ENCODE measurements at places on chromosomes 7 and 10.

- DNase-seq, result no peak
Measured at GRCh38 chr7:81624650-81625631, 144.9 kb downstream of the HGF start.

GRCh38 chr10:9508606-9509005 is 1454.1 kb downstream of the GATA3 start:
- no peak for DNase-seq

DNA sequence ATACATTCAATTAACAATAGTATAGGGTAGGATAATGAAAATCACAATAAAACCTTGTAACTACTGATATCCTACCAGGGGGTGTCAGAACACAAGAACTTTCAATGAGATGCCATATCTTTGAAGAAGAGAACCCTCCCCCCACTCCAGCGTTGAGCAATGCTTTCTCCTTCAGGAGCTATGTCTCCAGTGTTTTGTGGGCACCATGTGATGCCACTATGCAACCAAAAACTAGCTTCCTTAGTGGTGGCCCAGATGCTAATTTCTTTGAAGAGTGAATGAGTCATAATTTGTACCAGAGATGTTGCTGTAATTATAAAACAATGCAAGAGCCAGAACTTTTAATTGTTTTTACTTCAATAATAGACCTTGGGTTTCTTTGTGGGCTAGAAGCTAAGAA is 76.0 kb upstream of the ADO start:
- DNase-seq, result no peak

- no peak for DNase-seq
Measured at GRCh38 chr10:79003183-79004100, 65.3 kb upstream of the ZMIZ1 start.

- DNase-seq, result no peak
Measured at GRCh38 chr7:157248659-157249058, 88.1 kb upstream of the DNAJB6 start.

- DNase-seq, result no peak
Measured at GRCh38 chr7:44956157-44956766, 22.6 kb downstream of the MYO1G start.

- no peak for DNase-seq
Measured at GRCh38 chr7:64099656-64100531, 54.7 kb downstream of the ZNF727 start.

DNA sequence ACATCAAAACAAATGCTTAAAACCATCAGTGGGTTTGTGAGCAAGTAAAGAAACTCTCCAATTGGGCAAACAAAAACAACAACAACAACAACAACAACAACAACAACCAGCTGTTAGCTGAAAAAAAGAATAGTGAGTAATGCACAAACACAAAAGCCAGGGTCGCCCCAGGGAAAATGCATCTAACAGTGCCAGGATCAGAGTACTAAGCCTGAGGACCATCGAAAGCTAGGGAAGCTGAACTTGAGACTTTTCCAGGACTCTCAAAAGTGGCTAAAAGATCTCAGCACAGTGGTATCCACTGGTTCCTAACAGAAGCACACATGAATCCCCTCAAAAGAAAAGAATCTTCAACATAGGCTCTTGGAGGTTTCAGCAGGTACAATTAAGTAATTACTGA is 83.3 kb downstream of the CPXM2 start:
- DNase-seq, result no peak

GRCh38 chr7:98119256-98119918 is 12.7 kb downstream of the LMTK2 start:
- DNase-seq, result no peak

DNA sequence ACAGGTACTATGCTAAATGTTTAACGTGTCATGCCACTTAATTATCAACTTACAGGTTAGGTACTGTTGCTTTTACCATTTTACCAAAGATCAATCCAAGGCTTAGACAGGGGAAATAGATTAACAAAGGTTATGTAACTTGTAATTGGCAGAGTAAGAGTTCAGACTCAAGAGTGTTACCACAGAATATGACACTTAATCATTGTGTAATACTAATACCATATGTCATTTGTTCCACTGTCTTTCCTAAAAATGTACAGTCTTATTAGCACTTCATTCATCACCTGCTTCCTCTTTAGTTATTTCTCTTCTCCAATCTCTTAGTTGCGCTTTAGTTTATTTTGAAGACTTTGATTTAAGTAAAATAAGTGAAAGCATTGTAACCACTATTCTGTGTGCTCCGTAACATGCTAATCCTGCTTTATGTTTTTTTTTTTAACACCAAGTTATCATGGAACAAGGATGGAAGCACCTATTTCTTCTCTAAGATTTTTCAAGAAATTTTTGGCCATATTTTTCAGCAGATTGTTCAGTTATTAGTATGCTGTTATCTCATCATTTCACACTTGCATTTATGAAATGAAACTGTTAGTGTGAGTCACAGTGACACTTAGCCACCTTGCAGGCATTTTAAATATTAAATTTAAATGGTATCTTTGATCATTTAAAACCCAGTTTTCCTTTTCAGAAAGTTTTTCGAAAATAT is 197.3 kb downstream of the PHF14 start:
- no peak for DNase-seq

GRCh38 chr7:158508802-158509385 is 78.7 kb downstream of the PTPRN2 start:
- DNase-seq, result no peak

DNA sequence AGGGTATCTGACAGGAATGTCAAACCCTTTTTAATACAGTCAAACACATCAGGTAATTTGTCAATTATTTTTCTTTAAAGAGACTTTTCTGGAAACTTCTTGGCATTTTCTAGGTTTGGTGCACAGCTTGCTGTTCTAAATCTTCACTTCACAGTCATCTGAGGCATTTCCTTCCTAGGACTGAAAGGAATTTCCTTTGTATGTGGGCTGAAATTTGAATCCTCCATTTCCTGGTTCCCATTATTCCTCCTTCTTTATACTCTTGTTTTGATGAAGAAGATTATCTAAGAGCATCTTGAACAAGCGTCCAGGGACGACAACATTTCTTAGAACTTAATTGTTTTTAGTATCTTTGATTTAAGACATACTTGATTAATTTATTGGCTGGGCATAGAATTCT is 24.9 kb downstream of the CALD1 start:
- DNase-seq, result no peak

- no peak for DNase-seq
Measured at GRCh38 chr10:102744374-102745051, 765 bp downstream of the WBP1L start.

- DNase-seq, result no peak
Measured at GRCh38 chr7:134885967-134886352, 100.3 kb upstream of the AGBL3 start.

- no peak for DNase-seq
Measured at GRCh38 chr10:5658871-5659618, 7.3 kb downstream of the ASB13 start.

GRCh38 chr7:2228921-2229320 is 3.8 kb downstream of the MAD1L1 start:
- DNase-seq, result no peak

DNA sequence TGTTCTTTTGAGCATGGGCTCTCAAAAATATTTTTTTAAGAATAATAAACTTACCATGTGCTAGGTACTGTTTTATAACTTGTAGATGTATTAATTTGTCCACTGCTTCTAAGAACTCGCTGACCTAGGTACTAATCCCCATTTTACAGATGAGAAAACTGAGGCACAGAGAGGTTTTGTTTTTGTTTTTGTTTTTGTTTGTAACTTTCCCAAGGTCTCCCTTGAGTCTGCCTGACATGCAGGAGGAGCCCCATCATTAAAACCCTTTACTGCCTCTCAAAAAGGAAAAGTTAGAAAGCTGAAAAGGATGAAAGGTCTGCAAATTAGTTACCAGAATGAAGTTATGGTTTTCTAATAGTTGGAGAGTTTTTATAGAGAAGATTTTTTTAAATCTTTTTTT is 38.5 kb upstream of the AGBL3 start:
- DNase-seq, result no peak

DNA sequence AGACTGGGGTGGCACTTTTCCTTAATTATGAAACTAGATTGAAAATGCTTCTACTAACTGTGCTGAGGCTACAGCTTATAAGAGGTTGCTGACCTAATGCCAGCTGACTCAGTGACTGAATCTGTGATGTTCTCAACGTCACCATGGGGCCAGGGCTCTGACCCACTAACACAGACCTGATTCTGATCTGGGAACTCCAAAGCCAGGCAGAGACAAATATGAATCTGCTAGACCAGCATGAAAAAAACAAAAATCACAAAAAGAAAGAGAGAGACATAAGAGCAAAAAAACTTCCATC is 16.1 kb downstream of the USP6NL start:
- DNase-seq, result no peak

DNA sequence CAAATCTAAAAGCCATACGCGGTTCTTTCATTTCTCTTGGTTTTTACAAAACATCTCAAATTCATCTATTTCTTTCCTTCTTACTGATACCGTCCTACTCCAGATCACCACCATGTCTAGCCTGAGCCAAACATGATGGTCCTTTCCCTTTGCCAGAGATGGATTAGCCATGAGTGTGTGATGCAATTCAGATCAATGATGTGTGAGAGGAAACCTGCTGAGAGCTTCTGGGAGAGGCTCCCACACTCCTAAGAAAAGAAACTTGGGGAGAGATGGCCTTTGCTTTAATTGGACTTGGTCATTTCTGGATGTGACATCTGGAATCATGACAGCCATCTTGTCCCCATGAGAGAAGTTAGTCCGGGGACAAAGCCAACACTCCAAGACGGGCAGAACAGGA is 367.2 kb downstream of the FGFR2 start:
- DNase-seq, result no peak

- no peak for DNase-seq
Measured at GRCh38 chr10:58856508-58857240, 319.8 kb upstream of the PHYHIPL start.

DNA sequence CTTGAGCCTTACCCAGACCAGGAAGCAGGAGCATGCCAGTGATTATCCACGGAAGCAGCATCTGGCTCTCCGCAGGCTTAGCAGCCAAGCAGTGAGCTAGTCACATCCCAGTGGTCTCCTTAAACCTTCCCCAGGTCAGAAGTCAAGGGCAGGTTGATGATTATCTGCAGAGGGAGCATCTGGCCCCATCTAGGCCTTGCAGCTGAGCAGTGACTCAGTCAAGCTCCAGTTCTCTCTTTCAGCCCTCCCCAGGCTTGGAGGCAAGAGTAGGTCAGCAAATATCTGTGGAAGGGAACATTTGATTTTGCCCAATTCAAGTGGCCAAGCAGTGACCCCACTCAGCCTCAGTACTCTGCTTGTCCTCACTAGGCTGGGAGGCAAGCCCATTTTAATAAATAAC is 61.6 kb downstream of the ANKRD7 start:
- no peak for DNase-seq

DNA sequence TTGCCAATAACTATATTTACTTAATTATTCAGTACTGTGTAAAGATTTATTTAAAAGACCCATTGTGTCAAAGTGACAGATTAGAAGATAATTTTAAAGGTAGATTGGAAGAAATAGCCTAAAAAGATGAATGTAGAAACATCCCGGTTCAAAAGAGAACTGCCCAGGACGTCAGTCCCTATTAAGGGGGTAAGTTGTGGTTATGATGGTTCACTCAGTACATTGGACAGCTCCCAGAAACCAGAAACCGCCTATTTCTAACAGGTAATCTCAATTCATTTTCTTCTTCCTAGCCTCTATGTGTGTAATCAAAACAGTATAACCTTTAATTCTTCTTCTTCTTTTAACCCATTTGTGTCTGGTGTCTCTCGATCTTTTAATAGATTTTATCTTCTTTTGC is 1.5 kb upstream of the FERD3L start:
- DNase-seq, result no peak

GRCh38 chr7:38154278-38154677 is 23.8 kb upstream of the STARD3NL start:
- DNase-seq, result no peak

- no peak for DNase-seq
Measured at GRCh38 chr7:48419401-48419800, 248.1 kb downstream of the ABCA13 start.

GRCh38 chr10:30903397-30904138 is 128.1 kb downstream of the ZNF438 start:
- no peak for DNase-seq

DNA sequence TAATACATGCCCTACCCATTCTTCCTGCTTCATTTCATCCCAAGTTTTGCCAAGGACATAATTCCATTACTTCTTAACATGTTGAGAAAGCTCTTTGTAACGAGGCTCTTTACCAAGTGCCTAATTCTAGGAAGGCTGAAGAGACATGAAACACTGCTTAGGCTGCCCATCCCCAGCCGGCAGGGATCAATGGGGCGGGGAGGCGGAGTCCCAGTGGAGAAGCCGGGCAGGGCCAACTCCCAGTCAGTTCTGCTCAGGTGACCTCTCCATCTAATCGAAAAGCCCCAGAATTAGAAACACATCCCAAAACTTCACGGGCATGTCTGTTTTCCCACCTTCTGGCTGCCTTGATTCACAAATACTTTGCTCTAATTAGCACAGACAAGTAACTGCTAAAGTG is 89.5 kb upstream of the LYZL1 start:
- DNase-seq, result no peak

DNA sequence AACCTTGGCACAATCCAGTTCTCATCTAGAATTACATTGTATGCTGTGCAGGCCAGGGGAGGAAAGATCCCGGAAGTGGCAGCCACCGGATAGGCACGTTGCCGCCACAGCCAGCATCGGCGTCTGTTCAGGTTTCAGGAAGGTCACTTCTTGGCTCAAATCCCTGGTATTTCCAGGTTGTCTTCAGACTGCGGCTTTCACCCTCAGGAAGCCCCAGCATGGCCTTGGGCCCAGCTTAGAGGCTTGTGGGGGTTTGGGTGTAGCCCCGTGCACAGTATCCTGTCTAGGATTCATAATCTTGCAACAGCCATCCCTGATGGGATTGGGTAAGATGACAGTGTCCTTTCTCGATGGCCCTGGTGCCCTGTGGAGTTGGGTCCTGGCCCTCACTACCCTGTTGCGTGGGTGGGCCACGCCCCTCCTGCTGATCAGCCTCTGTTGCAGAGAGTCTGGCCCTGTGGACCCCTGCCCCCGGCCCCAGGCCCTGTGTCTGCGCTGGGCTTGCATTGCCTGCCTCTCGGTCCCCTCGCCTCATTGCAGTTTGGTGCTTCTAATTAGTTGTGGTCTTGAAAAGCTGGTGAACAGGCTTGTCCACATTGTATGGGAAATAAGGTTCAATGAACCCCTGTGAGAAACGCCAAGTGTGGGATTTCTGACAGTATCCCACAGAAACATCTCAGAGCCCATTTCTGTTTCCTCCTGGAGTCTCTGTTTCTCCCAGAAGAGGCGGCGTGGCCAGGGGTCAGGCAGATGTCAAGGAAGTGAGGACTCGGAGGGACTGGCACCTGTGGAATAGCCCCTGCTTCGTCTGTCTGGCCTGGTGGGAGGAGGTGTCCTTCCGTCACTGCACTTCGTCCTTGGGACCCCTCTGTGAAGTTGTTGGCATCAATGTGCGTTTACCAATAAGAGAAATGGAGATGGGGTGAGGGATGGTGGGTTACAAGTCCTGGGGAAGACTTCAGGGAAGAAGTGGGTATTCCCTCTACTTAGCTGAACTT is 77.5 kb downstream of the MGMT start:
- DNase-seq, result no peak

Measured in SHP77 treated with DMSO at 0.1 percent for 48 hours (cell line).